Chondrocyte (in vitro differentiated cells): ENCODE measurements at places on chromosomes 6 and 20.
A peak's percentile ranks its signal among the peaks of the same experiment; 100 is the strongest.

DNA sequence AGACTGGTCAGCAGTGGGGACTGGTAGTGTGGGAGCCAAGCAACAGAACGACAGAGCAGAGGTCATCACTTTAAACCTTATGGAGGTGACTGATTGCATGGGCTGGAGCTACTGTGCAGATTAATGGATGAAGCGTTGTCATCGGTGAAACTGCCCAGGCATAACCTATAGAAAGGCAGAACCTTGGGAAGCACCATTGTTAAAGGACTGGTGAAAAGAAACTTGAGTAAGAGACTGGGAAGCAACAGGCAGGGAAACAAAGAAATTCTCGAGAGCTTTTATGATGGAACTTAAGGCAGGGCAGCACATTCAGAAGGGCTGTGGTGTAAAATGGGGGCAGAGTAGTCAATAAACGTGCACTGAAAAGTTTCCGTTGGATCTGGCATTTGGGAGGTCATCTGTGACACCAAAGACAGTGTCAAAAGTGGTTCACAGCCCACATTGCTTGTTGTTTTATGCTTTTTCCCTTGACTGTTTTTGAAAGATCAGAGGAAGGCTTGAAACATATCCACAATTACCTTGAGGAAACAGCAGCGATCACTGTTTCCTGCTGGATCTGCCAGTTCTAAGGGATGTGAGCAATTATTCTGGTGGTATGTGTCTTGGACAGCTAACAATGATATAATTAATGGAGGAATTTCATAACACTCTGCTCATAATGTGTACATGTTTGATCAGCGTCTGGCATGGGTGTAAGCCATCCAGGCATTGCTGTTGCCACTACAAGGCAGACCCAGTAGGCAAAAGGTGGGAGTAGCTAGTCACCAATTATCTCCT, 62.7 kb downstream of the LRRC1 start:
- DNase-seq, result no peak

DNA sequence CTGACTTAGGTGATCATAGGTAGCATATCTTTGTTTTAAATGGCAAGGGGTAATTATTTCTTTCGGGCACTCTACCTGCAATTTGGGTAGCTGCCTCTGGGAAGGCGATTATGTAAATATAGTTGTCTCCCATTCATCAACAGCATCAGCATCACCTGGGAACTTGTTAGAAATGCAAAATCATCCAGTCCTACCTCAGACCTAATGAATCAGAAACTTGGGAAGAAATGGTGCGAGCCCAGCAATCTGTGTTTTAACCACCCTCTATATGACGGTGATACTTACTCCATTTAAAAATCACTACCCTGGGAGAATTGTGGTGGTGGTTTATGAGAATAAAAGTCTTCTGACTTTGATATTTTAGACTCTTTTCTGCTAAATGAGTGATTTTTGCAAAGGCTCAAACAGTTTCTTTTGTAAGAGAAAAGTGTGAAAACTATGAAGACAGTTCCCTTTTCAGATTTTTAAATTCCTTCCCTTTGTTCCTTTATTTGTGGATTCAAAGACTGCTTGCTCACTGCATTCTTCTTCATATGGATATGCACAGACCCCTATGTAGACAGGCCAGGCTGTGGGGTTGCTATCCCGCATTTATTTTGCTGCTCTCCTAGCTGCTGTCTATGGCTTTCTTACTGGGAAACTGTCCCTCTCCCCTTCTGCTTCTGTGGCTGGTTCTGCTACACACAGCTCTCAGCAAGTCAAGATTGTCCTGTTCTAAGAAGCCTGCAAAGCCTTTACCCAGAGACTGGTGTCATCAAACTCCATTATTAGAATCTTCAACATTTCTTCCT, 365.3 kb downstream of the RNF144B start:
- DNase-seq, result no peak

GRCh38 chr6:88490195-88490907, 324.2 kb upstream of the CNR1 start:
- no peak for DNase-seq

DNA sequence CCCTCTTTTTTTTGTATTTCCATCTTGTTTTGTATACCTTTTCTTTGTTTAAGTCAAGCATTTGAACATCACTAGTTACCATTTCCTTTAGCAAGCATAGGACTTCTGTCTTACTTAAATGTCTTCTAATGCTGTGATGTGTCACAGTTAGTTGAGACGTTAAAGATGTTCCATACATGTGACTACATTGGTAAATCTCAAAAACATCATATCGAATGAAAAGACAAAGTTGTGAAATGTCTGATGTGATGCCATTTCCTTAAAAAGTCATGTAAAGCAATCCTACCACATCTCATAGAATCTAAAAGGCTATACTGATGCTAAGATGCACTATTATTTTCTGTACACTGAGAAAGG, 26.8 kb downstream of the SLC16A10 start:
- DNase-seq, result no peak

DNA sequence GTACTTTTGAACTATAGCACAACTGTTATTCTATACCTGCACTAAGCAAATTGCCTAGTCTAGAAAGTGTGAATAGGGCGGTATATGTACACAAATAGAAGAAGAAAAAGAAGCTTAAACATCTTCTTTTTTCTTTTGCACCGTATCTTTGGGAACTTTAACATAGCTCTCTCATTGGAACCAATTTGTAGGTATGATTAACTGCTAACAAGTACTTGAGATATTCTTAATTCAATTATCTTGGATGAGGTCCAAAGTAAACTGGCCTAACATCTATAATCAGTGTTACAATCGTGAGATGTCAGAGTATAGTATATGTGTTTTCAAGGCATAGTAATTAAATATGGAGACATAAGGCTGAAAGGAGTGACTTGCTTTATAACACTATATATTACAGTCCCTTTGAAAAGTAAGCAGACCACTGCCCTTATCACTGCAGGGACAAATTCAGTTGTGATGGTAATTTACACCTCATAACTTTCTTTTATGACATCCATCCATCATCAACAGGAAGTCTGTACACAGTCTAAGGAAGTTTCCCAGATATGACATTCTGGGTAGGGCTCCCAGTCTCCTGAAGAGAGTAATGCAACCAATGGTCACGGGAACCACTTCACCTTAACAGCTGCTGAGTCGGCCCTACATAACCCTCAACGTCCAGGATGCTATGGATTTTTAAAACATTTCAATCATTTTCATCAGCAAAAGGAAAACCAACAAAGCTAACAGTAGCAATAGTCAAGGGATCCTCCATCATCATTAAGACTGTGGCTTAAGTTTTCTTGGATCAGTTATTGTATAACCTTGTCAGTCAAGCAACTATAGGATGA, 37.6 kb downstream of the NKAIN2 start:
- no peak for DNase-seq

DNA sequence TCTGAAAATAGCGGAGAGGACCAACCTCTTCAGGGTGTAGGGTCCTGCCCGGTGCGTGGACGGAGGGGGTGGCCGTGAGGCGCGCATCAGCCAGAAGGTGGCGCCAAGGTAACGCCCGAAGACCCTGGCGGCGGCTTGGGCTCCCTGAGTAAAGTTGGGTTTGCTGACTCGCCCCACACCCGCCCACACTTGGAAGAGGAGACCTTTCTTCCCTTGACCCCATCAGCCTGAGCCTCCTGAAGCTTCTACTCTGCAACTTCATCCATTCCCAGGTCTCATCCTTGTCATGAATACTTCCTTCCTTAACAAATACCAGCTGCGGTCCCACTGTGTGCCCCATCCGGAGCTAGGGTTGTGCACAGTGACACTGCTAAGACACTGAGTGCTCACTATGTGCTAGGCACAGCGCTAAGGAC, 14.6 kb downstream of the CD40 start:
- DNase-seq, result peak; percentile 68

- no peak for DNase-seq
These were observed 18.0 kb upstream of the SLCO4A1 start for GRCh38 chr20:62624325-62624690.

- no peak for DNase-seq
These were observed 9.3 kb upstream of the SIRPB2 start for GRCh38 chr20:1500496-1500895.

DNA sequence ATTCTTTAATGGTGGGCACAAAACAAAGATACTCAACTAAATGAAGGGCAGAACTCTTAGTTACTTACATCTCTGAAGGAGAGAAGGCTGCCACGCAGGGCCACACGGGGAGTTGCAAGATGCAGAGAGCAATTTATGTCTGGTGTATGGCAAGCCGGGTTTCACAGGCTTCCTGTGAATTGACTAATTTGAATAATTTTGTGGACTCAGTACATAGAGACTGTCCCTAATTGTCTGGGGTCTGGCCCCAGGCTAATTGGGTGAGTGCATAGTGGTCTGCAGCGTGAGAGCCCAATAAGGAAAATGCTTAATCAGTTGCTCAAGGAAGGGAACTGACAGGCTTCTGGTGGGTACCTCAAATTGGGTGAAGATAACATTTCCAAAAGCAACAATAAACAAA, 205.7 kb downstream of the OTOR start:
- no peak for DNase-seq

- no peak for DNase-seq
These were observed 10.8 kb upstream of the TAAR1 start for GRCh38 chr6:132669690-132670291.

DNA sequence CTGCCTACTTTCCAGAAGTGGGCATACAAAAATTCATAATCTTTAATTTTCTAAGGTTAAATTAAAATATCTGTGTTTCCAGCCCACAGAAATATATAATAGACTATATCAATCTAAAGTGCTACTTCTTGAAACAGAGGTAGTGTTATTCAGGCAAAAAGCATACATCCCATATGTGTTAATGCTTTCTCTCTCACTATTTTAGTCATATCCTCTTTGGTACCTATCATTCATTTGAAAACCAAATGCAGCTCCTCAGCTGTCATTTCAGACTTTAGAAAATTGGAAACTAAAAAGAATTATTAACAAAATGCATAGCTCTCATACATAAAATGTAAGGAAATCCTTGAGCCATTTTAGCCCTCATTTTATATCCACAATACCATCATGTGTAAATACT, 925 bp downstream of the FHL5 start:
- no peak for DNase-seq

DNA sequence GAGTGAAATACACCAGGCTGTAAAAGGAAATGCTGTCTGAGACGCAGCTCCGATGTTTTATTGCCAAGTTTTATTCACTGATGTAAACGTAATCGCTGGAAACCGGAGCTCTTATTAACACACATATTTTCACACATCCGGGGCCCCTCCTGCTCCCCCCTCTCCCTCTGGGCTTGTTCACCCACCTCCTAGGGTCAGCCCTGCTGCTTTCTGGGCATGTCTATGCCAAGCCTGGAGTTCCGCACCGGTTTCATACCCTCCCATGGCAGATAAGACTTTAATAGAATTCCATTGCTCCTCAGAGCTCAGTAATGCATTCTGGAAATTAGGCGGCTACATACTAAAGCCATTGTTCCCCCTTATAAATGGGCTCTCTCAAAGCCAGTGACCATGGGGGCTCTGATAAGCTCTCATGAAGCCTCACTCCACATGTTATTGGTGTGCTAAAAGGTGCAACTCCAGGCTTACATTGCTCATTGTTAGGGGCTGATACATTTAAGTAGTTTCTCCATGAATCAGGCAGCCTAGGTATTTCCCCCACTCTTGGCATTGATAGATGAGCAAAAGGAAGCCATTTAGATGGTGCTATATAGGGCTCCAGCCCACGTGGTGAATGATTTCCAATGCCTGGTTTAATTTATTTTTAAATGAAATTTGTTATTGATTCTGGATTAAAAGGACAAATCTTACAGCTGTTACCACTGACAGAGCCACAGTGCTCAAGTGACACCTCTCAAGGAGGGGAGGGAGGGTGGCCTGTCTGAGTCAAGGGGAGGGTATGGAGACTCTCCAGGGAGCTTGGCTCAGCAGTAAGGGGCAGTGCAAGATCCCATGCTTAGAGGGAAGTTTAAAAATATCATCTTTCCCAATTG, 4.5 kb upstream of the VSTM2L start:
- no peak for DNase-seq

DNA sequence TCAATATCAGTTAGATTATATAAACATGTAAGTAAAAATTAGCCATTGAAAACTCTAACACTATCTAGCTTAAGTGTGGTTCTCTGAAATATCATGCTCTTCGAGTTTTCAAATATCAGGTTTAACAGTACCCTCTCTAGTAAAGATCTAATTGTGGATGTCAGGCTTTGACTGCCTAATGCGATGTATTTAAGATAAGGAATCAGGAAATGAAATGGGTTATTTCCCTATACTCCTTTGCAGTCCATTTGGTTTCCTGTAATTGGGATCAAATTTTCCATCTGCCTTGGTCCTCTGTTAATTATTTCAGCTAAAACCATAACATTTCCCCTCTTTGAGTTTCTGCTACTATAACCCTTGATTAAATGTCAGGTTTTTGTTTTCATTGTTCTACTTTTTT, 361.3 kb upstream of the MMS22L start:
- DNase-seq, result no peak

DNA sequence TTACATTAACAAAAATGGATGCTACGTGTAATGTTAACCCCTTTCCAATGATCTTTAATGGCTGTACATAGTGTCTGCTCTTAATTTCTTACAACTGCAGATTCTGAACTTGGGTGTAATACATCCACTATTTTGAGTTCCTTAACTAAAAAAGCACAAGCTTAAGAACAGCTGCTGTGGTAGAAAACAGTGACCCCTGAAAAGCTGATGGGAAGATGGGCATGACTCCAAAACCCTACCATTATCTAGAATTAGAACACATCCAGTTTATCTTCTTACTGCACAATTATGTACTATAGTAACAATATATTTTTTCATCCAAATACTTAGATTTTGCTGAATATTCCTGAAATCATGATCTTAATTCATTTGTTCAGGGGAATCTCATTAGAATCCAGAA, 49.3 kb downstream of the LYRM4 start:
- no peak for DNase-seq

DNA sequence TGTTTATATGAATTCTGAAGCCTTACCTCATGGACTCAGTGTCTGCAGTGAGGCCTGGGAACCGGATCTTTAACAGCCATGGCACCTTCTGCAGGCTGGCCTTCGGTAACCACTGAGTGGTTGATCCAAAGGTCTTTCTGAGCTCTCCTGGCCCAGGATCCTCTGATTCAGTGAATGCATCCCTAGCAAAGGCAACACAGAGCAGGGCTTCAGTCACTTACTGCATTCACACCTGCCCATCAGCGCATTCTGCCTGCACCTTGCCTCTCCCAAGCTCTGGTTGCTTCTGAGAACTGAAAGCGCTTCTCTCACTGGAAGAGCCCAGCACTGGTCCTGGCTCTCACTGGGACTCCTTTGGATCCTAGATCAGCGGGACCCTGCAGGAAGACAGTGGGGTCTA, 8.4 kb upstream of the CST9 start:
- DNase-seq, result no peak

- DNase-seq, result no peak
These were observed 16.9 kb downstream of the STX16 start for GRCh38 chr20:58667975-58668374.

DNA sequence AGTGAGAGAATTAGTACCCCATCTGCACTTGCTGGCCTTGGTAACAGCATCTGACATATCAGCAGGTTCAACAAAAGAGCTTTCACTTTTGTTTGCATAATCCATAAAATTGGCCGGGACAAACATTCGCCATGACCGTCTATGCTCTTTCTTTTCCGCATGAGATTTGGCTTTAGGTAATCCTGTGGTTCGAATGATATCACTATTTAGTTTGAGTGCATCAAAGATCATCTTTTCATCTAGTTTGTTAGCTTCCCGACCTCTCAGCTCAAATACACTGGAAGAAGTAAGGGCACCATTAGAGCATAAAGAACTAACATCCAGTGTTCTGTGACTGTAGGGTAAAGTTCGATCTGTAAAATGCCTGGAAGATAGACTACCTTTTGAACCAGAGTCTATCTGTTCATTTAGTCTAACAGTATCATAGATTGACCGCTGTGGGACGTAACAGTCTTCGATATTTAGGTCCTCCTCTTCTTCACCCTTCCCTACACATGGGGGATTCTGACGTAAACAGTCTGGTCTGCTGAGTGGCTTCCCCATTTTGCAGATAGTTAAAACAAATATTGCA, 101.6 kb downstream of the DST start:
- DNase-seq, result no peak
